Chondrocyte (in vitro differentiated cells): ENCODE measurements at places on chromosomes 4 and X. TPM values are rescaled to one million over a fixed set of nuclear protein-coding genes. Genes with fewer than 3 reads are reported as not detected.

BCAP31 gene
- 144 to 153 TPM (median 147 TPM) in 3 replicates for total RNA-seq

ATOH1 gene
- total RNA-seq = not detected in 3 replicates

GATA1 gene
- not detected in 3 replicates for total RNA-seq

CNKSR2 gene
- total RNA-seq = 1.7 to 4.1 TPM (median 1.8 TPM) in 3 replicates

- peak; percentile 35 for DNase-seq
Observed at GRCh38 chr4:35461931-35462659, 782.2 kb downstream of the ARAP2 start.

GRCh38 chrX:7926501-7926900 is 712 bp downstream of the PNPLA4 start:
- DNase-seq = no peak

DNA sequence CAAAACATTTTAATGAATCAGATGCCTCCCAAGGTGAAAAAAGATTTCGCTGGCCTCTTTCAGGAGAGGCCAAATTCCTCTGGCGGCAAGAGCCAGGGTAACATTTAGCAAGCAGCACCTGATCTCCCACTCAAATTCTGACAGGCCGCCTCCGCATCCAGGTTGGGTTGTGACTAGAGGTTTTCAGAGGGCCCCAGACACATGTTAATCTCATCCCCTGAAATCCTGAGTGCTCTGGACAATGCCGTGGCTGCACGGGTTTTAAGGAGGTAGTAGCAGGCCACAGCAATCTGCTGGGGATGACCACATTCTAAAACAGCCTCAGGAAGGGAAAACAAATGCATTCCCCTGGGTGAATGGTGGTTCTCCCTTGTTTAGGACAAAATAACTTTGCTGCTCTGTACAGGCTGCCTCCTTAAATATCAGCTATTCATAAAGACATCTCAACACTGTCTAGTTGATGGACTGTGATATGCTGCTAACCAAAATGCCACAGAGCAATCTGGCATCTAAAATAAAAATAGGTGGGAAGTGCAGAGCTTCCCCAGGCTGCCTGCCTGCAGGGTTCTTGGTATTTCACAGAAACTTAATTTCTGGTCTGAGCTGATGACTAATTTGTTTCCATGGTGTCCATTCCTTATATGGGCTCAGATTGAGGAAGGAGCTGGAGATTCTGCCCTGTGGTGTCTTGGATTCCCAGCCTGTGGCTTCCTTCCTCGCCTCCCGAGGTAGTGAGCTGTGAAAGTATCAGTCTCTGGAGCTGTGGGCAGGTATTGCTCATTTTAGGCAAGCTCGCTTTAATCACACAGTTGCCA is 202.0 kb downstream of the DCLK2 start:
- DNase-seq = no peak

- no peak for DNase-seq
Observed at GRCh38 chr4:74230902-74231499, 73.1 kb downstream of the MTHFD2L start.

GRCh38 chr4:2281575-2282343 is 19.9 kb upstream of the MXD4 start:
- DNase-seq = no peak

DNA sequence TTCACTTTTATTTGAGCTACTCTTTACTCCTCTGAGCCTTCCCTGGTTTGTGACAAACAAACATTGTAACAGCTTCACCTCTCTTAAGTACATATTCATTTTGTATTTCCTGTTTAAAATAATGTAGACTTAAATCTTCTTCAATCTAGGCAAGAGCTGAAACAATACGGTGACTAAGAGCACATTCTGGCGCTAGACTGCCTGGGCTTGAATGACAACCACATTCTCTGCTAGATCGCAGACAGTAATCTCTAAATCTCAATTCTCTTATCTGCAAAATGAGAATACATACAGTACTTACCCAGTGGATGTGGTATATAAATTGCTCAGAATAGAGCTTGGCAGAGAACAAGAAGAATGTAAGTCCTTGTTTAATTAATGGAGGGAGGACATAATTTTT is 144.8 kb downstream of the ARAP2 start:
- no peak for DNase-seq

DNA sequence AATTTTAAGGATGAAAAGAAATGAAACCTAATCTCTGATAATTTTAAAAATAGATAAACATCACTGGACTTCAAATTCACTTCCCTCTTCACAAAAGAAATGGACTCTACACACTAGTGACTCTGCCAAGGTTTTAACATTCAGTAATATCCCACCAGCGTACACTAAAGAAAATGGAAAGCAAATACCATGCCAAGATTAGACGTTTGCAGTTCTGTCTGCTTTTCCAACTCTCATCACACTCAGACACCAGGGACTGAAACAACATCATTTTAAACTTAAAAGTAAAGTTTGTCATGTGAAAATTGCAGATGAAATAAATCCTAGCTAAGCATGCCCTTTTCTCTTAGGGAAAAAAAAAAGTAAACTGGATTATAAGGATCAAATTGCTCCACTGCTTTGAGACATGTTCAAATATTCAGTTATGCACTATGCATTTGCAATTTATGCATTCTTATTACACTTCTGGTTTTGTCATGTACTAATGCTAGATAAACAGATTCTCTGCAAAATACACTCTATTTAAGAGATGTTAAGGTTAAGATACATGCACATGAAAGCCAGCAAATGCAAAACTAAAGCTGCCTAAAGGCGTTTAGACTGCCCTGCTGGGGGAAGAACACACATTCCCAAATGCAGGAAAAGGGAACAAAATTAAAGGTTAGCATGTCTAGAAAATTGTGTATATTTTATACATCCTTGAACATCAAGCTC is 534.4 kb upstream of the EPHA5 start:
- DNase-seq = no peak

GRCh38 chr4:8643986-8644385 is 51.4 kb downstream of the CPZ start:
- peak; percentile 89 for DNase-seq
